ENCODE measurements at places on chromosomes 5 and 9.
A peak's percentile ranks its signal among the peaks of the same experiment; 100 is the strongest.

GRCh38 chr9:71984403-71984802, 73.0 kb downstream of the C9orf85 start:
- DNase-seq = no peak

DNA sequence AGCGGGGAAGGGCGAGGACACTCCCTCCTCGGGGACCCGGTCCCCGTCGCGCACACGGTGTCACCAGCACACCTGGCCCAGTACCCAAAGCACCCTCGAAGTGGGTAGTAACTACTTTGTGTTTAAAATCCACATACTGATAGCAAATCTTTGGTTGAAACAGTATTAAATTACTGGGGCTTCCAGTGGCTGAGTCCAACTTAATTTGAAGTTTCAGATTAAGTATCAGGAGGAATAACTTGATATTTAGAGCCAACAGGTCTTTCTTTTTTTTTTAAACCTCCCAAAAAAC, 615 bp downstream of the ATG10 start:
- no peak for DNase-seq

DNA sequence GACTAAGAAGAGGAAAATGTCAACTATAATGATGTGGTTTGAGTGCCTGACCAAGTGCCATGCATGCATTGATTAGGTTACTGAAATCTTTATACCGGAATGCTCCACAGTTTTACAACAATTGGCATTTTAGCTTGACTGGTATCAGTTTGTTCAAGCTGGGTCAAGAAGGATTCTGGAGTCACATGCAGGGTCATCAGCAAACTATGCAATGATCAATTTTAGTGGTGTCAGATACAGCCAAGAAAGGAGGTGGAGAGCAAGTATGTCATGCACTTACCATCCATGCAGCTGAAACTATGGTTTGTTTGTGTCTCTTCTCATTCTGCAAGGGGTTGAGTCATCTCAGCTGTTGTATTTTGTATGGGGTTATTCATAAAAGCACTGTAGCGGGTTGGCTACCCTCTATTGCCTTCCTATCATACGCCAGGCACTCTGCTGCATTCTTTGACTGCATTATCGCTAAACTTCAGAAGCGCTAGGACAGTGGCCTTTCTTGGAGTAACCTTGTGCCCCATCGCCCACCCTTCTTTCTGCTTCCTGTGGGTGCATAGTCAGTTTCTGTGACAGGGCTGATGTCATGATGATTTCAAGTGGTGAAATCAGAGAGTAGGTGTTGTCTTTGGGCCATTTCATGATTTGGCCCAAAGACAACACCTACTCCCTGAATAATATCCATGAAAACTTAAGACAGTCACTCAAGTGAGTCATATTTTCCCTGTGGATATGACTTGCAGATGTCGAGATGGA, 145.4 kb downstream of the MTX3 start:
- DNase-seq = no peak

DNA sequence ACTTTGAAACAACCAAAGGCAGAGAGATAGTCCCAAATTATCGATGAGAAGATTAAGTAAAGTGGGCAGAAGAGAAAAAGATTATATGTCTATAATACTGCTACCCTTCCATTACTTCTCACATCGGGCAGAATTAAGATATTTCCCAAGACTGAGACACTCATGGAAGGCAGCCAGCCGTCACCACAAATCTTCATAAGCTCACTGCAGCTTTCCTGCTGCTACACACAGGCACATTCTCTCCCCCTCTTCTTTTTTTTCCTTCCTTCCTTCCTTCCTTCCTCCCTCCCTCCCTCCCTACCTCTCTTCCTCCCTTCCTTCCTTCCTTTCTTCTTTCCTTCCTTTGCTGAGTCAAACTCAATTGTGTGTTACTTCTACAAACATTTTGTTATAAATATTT, 58.7 kb upstream of the SPATA31C2 start:
- DNase-seq = no peak

DNA sequence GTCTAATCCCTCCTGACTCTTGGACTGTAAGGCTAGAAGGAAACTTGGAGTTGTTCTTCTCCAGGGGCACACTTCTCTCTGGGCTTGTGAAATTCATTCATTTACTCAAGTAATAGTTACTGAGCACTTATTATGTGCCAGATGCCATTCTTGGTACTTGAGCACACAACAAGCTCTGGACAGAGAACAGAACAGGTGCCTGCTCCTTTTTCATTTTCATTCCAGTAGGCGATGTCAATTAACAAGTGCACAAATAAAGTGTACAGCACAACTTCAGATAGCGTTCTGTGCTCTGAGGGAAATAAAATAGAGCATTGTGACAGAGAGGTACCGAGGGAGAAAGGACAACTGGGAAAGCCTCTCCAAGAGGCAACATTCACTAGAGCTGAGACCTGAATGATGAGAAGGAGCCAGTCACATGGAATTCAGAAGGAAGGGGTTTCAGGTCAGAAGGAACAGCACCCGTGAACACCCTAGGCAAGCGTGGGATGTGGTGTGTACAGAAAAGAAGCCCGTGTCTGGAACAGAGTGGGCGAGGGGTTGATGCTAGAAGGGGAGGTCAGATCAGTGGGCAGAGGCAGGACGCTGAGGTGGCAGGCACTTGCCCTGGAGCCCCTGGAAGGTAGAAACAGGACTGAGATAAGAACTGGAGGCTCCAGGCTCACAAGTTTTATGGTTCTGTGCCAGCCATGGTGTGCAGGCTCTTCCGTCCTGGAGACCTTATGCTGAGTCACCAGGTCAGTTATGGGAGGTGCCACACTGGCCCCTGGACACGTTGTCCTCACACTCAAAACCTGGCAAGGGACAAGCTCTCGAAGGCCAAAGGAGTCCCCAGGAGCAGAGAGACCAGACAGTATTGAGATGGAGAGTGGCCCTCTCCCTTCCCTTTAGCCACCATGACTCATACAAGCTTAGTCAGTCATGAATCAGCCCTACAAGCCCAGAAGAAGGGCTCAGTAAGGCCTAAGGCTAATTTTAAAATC, 7.2 kb upstream of the ABLIM3 start:
- DNase-seq = no peak

GRCh38 chr5:17118631-17119030, 98.8 kb upstream of the BASP1 start:
- DNase-seq = no peak

- DNase-seq = no peak
Observed at GRCh38 chr5:28726815-28727214, 1688.4 kb upstream of the CDH9 start.

- DNase-seq = no peak
Observed at GRCh38 chr9:75930730-75931321, 40.4 kb downstream of the PCSK5 start.

DNA sequence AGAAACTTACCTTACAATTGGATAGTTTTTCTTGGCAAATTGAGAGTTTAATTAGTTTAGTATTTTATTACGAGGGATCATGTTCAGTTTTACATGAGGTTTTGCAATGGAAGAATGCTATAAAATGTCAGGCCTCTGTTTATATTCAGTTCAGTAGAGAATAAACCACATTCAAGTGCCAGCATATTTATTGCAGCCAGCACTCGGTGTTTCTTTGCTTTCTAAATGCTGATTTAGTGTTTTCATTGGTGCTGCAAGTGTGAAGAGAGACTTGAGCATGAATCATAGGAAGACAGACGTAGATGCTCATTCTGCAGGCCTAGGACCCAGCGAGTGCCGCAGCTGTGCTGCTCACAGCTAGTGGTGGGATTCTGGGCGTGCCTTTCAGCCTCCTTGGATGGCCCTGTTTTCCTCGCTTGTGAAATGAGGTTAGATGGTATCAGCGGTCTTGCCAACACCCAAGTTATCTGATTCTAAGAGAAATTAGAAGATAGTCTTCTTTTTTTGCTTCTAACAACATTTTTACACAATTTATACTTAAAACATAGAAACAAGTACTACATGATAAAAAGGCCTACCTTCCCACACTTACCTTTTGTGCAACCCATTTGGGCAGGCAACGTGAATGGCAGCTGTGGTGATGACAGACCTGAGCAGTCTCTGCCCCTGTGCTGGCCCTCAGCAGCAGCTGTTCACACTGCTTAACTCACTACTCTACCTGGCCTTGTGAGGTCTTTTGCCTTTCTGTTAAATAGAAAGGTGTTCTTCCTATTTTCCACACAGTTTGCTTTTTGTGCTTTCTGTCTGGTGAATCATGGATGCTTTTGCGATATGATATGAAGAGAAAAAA, 26.8 kb upstream of the TNFAIP8 start:
- DNase-seq = peak; percentile 61

GRCh38 chr5:1552521-1553255, 28.9 kb upstream of the LPCAT1 start:
- DNase-seq = no peak

GRCh38 chr9:12091865-12092527, 601.2 kb upstream of the TYRP1 start:
- DNase-seq = no peak

DNA sequence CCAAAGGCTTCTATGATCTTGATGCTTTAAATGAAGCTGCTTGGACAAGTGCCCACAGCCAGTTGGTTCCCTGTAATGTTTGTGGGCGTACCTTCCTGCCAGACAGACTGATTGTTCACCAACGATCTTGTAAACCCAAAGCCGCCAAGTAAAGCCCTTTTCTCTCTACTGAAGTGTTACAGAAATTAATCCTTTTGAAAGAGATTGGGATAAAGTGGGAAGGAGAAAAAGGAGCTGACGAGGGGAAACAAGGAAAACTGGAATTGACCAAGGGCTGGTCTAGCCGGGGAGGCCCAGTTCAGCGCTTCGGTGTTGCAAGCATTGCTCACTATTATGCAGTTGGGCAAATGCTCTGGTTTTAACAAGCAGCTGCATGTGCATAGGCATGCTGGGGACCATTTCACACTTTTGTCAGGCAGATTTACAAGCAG, 53.2 kb downstream of the ZNF474 start:
- no peak for DNase-seq

- DNase-seq = no peak
Observed at GRCh38 chr5:33691856-33692255, 199.9 kb downstream of the ADAMTS12 start.

DNA sequence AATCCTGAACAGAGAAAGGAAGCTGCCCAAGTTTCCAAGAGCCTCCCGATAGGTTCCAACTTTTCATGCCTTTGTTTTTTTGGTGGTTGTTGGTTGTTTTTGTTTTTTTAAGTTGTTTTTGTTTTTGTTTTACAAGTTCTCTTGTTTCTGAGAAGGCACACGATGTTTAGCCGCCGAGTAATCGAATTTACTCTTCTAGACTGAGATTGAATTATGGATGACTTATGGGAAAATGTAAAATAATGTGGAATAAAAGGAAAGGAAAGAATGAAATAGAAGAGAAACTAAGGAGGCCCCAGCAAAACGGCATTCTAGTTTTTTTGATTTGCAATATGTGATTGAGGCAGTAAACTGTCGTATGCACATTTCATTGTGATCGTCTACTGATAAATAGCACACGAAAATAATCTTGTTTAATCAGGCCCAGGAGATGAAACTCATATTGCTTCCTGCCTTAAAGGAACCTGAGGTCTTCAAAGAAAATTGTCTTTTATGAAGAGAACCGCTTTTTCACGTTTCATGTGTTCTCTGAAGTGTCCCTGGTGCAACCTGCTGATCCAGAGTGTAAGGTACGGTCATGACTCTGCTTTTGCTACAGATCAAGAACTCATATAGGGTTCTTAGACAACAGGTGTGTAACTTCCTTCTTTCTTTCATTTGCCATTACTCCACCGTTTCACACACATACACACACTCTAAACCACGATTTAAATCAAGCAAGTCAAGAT, 1.3 kb upstream of the GNAQ start:
- DNase-seq = no peak

DNA sequence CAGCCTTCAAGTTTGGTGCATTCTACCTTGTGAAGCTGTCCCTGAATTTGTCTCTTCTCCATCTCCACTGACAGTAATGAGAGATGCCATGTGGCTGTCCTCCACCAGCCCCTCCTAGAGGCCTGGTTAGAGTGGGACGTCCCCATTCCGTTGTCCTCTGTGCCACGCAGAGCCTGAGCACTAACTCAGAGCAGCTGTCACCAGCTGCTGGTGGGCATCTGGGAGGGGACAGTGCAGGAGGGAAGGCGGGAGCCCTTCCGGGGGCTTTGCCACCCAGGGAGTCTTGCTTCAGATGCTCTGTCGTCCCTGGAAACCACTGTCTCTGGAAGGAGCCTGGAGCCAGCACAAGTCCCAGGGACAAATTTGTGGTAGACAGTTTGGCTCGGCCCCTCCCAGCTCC, 78.6 kb downstream of the PDZD2 start:
- no peak for DNase-seq

DNA sequence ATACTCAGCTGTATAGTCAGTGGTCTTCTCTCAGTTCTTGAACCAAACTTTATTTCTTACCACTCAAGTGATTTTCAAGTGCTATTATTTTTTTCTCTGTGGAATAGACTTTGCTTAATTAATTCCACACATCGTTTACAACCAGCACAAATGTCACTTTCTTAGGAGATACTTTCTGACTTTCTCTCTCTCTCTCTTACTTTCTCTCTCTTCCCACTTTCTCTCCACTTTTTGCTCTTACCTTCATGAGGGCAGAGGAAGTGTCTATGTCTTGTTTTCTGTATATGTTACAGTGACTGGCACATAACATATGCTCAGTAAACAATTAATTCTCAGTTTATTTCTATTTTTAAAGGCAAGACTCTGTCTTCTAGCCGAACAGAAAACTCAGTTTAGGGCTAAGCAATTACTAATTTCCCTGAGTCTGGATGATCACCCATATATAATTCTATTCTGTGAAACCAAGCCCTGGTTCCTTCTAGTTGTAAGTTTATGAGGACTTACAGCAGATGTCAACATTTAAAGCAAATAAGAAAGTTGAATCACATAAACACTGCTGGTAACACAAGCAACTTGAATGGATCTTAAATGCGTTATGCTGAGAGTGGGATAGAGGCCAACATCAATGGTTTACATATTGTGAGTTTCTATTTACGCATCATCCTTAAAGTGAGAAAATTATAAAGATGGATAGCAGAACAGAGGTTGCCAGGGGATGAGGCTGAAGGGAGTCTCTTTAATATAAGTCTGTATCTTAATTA, 791.4 kb downstream of the MTRR start:
- no peak for DNase-seq

- DNase-seq = no peak
Observed at GRCh38 chr5:80152778-80153177, 103.1 kb downstream of the SERINC5 start.

DNA sequence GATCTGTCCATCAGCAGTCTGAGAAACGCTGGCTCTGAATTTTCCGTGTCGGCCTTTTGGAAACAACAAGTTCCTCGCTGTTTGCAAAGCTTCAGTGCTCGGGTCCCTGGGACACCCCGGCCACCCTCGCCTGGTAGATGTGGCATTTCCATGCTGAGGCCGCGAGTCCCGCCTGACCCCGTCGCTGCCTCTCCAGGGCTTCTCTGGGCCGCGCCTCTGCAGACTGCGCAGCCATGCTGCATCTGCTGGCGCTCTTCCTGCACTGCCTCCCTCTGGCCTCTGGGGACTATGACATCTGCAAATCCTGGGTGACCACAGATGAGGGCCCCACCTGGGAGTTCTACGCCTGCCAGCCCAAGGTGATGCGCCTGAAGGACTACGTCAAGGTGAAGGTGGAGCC, 4.7 kb downstream of the NTNG2 start:
- no peak for DNase-seq

GRCh38 chr9:105070176-105070575, 142.2 kb upstream of the ABCA1 start:
- DNase-seq = no peak

- DNase-seq = no peak
Observed at GRCh38 chr5:6543346-6543730, 89.5 kb downstream of the NSUN2 start.

GRCh38 chr5:109045710-109046109, 298.0 kb downstream of the FER start:
- no peak for DNase-seq

GRCh38 chr9:138071731-138072130, 194.1 kb downstream of the CACNA1B start:
- DNase-seq = no peak

- DNase-seq = no peak
Observed at GRCh38 chr9:125649315-125649714, 57.7 kb downstream of the MAPKAP1 start.

GRCh38 chr5:1538276-1538675, 14.5 kb upstream of the LPCAT1 start:
- no peak for DNase-seq

Data from stimulated activated CD4-positive, alpha-beta T cell treated with anti-CD3 and anti-CD28 coated beads, Interleukin-4, amount 100 ng/mL, for 4 hours (primary cell).